Hematopoietic multipotent progenitor cell treated with erythropoietin and hydrocortisone succinate and interleukin-3 and kit ligand, for 6 days (in vitro differentiated cells): ENCODE measurements at places on chromosomes 1 and 21.

DNA sequence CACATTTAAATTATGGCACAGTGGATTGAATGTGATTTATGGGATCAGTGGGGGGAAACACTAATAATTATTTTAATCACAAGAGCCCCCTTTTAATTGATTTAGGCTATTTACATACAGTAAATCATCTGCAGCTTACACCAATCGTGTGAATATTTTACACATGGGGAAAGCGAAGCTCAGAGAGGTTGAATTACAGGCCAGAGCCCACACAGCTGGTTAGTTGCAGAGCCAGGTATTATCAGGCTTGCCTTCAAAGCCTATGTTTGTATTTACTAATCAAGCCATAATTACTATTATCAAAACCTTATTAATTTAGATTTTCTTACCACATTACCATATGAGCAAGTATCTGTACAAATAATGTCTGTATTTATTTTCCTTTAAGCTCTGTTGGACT is 749 bp downstream of the SDCCAG8 start:
- DNase-seq = peak; percentile 20

DNA sequence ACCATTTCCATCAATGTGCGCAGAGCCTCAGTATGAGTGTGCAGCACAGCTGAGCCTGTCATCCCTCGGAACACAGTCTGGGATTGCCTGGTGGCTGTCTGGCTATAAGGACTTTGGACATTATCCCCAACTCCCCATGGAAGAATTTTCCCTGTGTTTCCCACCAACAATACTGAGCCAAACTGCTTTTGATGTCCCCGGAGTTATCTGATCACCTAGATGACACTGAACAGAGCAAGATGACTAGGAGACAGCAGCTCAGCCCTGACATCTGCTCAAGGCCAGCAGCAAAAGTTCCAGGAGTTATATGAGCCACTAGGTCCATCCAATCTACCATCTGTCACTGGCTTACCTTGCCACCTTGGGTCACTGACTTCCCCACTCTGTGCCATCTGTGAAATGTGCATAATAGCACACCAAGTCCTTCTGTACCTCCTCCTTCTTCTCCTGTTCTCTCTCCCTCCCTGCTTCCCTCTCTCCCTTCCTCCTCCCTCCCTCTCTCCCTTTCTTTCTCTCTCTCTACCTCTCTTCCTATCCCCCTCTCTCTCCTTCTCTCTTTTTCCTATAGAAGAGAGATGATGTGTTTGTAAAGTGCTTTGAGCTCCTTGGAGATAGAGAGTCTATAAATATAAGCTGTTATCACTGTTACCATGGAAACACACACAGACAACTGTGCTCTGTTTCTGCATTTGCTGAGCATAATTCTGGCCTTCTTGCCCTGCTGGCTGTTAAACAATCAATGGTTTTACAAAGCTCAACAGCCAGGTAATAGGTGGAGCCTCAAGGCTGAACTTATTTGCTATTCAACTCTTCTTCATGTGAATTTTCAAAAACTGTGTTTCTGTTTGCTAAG is 19.7 kb upstream of the ATP1B1 start:
- peak; percentile 68 for DNase-seq

DNA sequence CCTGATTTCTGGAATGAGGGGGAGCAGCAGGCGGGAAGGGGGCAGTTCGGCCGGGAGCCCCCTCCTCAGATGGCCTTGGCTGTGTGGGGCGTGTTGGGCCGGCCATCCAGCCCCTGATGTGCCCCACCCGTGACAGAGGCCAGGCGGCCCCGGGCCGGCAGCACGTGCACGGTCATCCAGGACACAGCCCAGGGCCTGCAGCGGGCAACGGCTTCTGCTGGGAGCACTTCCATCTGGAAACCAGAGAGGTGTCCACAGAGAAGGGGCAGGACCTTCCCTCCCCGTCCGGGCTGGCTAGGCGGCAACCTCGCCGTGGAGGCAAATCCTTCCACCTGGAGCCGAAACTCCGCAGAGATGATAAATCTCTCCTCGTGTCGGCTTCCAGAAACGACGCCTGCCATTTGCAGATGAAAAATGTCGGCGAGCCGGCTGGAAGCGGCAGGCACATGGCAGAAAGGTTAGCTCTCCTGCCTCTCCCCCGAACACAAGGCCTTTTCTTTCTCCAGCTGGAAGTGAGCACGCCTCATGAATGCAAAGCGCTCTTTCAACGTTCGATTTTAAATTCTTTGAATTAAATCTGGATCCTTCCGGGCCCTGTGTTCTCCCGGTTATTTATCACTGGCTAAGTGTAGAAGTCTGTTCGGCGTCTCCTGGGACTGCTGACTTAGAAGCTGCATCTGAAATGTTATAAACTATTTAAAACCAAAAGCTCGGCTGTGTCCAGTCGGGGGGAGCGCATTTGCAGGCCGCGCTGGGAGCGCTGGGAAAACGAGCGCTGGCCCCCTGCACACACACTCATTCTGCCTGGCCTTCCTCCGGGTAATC is 9.4 kb upstream of the ACTRT2 start:
- no peak for DNase-seq

DNA sequence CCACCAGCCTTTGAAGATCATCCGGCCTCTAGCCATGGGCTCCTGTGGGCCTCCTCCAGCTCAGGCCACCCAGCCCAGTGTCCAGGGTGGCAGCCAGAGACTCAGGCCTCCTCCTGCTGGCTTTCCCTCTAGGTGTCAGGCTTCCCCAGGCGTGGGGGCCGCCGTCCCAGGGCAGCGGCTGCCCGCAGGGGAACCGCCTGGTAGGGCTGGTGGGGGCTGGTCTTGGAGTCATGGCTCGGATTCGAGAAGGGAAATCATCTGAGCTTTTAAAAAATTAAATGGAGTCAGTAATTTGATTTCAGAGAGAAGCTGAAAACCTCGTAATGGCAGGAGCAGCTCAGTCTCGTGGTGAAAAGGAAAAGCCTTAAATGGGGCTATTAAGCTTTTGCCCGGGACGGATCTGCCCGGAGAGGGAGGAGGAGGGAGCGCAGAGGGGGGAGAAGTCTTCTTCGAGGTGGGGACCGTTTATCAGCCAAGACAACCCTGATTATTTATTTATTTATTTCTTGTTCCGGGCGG is 66.4 kb upstream of the TARDBP start:
- no peak for DNase-seq

DNA sequence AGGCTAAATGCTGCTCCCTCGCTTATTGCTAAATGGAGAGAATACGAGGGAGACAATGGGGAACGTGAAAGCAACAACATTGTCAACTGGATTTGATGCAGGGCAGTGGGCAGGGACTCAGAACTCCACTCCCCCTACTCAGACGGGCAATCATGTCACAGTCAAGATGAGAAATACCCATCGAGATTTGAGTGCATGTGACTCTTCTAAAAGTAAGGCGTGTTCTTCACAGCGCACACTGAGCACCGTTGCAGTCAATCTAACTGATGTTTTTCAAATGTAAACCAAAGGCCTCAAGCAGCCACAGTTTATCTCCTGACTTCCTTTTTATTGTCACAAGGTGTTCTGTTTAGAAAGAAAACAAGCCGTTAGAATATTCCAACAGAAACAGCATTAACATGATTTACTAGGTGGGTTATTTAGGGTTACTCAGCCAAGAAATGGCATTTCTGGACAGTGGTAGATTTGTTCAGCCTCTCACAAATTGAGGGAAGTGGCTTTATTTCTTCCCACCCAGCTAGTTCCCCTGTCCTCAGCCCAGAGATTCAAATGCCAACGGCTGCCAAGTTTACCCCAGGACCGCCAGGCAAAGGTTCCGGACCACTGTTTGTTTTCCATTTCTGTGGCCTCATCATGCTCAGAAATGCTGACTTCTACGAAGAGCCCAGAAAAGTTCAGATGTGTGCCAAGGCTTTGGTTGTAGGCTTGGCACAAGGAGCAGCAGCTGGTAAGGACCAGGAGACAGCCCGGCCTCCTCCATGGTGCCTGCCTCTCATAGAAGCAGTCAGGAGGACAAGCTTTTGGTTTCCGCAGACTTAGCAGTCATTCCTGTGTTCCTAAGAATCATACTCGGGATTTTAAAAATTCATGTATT is 171.4 kb downstream of the KIF26B start:
- DNase-seq = no peak

GRCh38 chr21:19239696-19240095 is 836.1 kb upstream of the TMPRSS15 start:
- no peak for DNase-seq

- DNase-seq = no peak
Observed at GRCh38 chr1:25566176-25566729, 22.8 kb downstream of the LDLRAP1 start.

GRCh38 chr1:112454316-112454715 is 54.4 kb upstream of the WNT2B start:
- no peak for DNase-seq

DNA sequence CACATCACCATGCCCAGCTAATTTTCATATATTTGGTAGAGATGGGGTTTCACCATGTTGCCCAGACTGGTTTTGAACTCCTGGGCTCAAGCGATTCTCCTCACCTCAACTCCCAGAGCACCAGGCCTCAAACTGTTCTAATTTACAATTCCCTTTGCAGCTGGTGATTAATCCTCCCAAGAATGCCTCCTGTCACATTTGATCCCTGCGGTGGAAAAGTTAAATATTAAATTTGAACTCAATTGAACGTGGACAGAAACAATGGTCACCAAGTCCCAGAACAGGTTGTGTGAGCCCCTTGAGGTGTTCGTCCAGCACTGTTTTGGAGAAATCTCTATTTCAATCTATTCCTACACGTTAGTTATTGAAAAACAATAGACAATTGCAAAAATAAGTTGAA is 2.0 kb upstream of the ANKRD35 start:
- no peak for DNase-seq

DNA sequence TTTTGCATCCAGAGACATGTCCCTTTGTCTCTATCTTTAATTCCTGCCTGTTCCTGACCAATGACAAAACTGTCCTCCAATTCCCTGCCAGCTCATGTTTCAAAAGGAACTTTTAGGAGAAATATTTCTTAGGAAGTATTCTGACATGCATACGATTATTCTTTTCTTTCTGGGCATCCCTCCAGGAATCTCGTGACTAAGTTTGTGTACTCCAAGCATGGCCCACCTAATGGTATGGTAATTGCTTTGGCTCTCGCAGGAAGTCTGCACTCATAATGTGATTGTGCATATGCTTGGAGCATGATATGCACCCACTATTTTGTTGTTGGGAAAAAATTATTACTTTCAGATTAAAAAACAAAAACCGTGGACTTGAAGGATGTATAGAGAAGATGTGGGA is 256.4 kb downstream of the PRDM2 start:
- no peak for DNase-seq

- DNase-seq = peak; percentile 70
Observed at GRCh38 chr1:235160383-235160956, 580 bp downstream of the RBM34 start.

- DNase-seq = no peak
Observed at GRCh38 chr1:225299624-225300023, 128.2 kb downstream of the LBR start.

DNA sequence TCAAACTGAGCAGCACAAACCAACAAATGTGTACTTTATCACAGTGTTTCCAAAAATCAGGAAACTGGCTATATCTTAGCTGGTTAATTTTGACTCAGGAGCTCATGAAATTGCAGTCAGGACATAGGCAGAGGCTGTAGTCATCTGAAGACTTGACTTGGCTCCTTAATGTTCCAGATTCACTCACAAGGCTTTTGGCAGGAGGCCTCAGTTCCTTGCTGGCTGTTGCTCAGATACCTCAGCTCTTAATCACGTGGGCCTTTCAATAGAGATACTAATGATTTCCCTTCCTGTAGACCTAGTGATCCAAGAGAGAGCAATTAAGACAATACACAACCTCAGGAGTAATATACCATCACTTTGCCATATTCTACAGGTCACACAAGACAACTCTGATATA is 537.7 kb downstream of the BRINP3 start:
- no peak for DNase-seq

- no peak for DNase-seq
Observed at GRCh38 chr21:17461582-17461981, 51.3 kb upstream of the CXADR start.

GRCh38 chr1:59104191-59104760 is 192.6 kb upstream of the FGGY start:
- no peak for DNase-seq

DNA sequence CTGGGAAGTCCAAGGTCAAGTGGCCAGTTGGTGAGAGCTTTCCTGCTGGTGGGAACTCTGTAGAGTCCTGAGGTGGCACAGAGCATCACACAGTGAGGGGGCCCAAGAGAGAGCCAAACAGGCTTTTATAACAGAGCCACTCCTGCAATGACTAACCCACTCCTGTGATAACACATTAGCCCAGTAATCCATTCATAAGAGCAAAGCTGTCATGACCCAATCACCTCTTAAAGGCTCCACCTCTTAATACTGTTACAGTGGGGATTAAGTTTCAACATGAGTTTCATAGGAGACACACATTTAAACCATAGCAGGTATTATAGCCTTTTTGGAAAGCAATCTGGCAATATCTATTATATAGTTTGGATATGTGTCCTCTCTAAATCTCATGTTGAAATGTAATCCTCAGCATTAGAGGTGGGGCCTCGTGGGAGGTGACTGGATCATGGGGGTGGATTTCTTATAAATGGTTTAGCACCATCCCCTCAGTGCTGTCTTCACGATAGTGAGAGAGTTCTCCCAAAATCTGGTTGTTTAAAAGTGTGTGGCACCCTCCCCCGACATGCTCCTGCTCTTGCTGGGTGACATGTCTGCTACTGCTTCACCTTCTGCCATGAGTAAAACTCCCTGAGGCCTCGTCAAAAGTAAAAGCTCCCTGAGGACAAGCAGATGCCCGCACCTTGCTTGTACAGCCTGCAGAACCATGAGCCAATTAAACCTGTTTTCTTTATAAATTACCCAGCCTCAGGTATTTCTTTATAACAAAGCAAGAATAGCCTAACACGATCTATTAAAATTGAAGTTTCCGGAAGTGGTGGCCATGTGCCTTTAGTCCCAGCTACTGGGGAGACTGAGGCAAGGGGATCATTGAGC is 64.5 kb downstream of the CD58 start:
- DNase-seq = peak; percentile 71

DNA sequence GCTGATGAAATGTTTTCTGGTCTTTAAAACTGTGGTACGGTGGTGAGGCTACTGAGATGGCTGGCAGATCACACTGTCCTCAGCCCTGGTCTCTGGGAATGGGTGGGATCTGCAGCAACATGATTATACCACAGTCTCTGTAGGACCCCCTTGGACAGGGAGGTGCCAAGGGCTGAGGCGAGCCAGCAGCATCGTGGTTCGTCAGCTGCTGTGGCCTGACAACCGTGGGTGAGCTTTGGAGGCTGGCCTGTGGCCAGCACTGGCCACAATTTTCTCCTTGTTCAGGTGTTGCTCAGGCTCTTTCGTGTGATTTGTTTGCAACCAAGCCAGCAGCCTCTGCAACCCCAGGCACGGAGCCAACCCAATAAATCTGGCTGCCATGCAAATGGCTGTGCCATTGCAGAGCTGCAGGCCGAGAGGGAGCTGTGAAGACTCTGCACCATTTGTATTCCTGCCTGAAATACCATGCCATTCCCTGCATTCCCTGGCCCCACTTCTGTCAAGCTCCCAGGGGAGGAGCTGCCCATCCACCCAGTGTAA is 70.9 kb downstream of the PCP4 start:
- DNase-seq = no peak

- DNase-seq = no peak
Observed at GRCh38 chr1:180444522-180444921, 57.9 kb downstream of the ACBD6 start.
